ENCODE measurements at places on chromosomes 3 and 15. TPM values are rescaled to one million over a fixed set of nuclear protein-coding genes. Genes with fewer than 3 reads are reported as not detected.

DNA sequence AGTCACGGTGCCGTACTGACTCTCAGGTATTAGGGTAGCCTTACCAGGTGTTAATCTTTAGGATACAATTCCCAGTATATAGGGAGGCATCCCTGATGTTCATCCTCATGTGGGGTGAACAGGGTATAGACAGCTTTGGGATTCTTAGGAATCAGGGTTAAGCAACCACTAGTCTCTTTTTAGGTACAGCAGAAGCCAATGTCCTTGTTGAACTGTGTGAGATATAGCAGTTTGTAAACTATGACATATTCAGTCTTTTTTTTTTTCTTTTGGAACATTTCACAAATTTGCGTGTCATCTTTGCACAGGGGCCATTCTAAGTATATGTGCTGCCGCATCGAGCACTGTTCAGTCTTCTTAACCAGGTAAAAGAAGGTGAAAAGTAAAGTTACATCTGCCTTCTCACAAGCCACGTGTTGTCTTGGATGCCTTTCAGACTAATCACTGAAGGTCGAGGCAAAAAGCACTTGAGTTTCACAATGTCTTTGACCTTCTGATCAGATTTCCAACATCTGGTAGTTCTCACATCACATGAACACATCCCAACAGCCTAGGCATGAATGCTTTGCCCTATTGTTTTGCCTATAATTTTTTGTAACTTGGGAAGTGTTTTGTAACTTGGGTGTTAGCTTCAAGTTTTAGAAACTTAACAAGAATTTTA is 17.2 kb downstream of the TSEN2 start:
- H3K27me3 ChIP-seq = no peaks in the 10 kb centered on the region
- no peak overlapping the region for H3K27ac ChIP-seq
- H3K4me3 ChIP-seq = no peak overlapping the region
- no peaks in the 10 kb centered on the region for H3K4me1 ChIP-seq
- no peaks in the 10 kb centered on the region for H3K36me3 ChIP-seq
- DNase-seq = no peak

Gene MORC1
- polyA plus RNA-seq = not detected

- H3K27me3 ChIP-seq = no peaks in the 10 kb centered on the region
- peaks cover 4% of the 10 kb centered on the region for H3K4me1 ChIP-seq
- no peak overlapping the region for H3K4me3 ChIP-seq
- no peak overlapping the region for H3K27ac ChIP-seq
- no peaks in the 10 kb centered on the region for H3K36me3 ChIP-seq
Observed at GRCh38 chr15:65824941-65825544, 33.0 kb upstream of the DENND4A start.

DNA sequence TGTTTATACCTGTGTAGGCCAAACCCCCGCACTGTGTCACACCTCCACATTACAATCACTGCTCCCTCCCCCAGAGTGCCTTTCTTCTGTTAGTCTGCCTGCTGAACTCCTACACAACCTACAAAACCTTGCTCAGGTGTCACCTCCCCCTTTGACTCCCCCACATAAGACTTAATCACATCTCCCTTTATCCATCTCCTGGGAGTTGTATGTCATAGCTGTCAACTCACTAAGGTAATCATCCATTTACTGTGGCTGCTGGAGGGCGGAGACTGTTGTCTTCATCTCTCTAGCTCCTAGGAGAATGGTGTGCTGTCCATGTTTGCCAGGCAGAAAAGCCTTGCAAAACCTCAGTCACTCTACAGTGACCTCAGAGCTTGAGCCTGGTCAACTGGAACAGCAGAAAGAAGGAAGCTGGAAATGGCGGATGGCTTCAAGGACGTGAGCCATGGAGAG is 43.8 kb downstream of the ZNF710 start:
- no peaks in the 10 kb centered on the region for H3K27me3 ChIP-seq
- DNase-seq = no peak
- H3K4me3 ChIP-seq = no peak overlapping the region
- no peaks in the 10 kb centered on the region for H3K36me3 ChIP-seq
- H3K4me1 ChIP-seq = no peaks in the 10 kb centered on the region

GRCh38 chr3:11375333-11376088 is 103.3 kb downstream of the ATG7 start:
- no peaks in the 10 kb centered on the region for H3K36me3 ChIP-seq
- peaks cover 13% of the 10 kb centered on the region for H3K4me1 ChIP-seq
- DNase-seq = no peak
- no peaks in the 10 kb centered on the region for H3K27me3 ChIP-seq
- no peak overlapping the region for H3K4me3 ChIP-seq

GRCh38 chr3:99669879-99670555 is 31.6 kb downstream of the COL8A1 start:
- peak overlapping the region; percentile 12 for H3K27ac ChIP-seq
- H3K27me3 ChIP-seq = no peaks in the 10 kb centered on the region
- peaks cover 48% of the 10 kb centered on the region for H3K4me1 ChIP-seq
- H3K36me3 ChIP-seq = peaks cover 2% of the 10 kb centered on the region

Gene C3orf70
- 0.08 TPM for polyA plus RNA-seq

- H3K36me3 ChIP-seq = no peaks in the 10 kb centered on the region
- no peak overlapping the region for H3K4me3 ChIP-seq
- H3K27me3 ChIP-seq = no peaks in the 10 kb centered on the region
- no peaks in the 10 kb centered on the region for H3K4me1 ChIP-seq
Observed at GRCh38 chr3:21889166-21889565, 138.2 kb upstream of the ZNF385D start.

DNA sequence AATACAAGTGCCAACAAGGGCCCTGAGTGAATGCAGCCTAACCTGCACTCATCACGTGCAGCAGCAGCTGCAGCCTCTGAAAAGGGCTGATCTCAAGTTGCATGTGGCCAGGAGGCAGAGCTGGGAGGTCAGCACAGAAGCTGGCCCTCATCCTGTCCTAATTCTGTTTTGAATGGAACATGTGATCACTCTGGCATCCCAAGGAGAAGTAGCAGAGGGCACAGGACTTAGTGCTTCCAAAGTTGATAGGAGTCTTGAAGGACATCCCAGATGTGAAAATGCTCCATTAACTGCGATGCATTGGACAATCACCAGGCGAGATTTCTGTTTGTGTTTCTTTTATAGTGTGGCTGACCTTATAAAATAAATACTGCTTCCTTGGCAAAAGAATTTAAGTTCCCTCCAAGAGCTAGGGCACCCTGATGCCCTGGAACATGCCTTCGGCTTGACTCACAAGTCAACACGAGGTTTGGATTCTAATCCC is 31.6 kb upstream of the STAG1 start:
- DNase-seq = peak; percentile 6
- no peak overlapping the region for H3K27ac ChIP-seq
- H3K27me3 ChIP-seq = no peaks in the 10 kb centered on the region
- peaks cover 15% of the 10 kb centered on the region for H3K4me1 ChIP-seq
- H3K4me3 ChIP-seq = no peak overlapping the region

Data from endothelial cell of umbilical vein (primary cell).